Immature natural killer cell (primary cell): ENCODE measurements at places on chromosomes 6 and 20. TPM values are rescaled to one million over a fixed set of nuclear protein-coding genes. Genes with fewer than 3 reads are reported as not detected.
A peak's percentile ranks its signal among the peaks of the same experiment; 100 is the strongest.

DNA sequence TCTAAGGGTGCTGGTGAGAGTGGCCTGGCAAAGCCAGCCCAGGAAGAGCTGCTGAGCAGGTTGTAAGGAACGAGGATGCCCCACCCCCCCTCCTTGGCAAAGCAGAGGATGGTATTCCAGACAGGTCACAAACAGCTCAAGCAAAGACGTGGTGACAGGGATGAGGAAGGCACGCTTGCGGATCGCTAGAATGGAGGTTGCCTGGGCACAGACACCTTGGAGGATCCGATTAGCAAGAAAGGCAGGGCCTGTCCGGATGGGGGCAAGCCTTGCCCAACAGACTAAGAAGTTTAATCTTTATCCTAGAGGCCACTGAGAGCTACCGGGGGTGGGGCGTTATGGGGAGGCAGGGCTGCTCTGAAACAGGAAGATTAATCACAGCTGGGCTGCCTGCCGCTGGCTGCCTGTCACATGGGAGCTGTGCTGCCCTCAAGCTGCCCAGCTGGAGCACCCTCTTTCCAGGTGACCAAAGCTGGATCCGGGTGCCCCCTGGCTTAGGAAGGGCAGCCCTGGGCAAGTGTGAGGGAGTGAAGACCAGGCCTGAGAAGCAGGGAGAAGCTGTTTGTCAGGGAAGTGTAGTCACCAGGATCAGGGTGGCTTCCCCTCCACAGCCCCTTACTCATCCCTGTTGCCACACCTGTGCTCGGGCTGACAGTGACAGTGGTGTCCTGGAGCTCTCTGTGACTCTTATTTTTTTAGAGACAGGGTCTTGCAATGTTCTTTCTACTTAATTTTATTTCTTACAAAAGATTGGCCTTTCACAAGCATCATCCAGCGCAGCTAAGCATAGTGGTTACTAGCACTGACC, 9.1 kb upstream of the MAPK13 start:
- peaks cover 94% of the 10 kb centered on the region for H3K4me1 ChIP-seq
- peak; percentile 67 for DNase-seq
- H3K27me3 ChIP-seq = peaks cover 23% of the 10 kb centered on the region
- no peaks in the 10 kb centered on the region for H3K36me3 ChIP-seq
- H3K27ac ChIP-seq = peak overlapping the region; percentile 99
- peak overlapping the region; percentile 88 for H3K4me3 ChIP-seq

GRCh38 chr20:51937779-51938178, 135.5 kb upstream of the SALL4 start:
- peaks cover 2% of the 10 kb centered on the region for H3K27me3 ChIP-seq
- no peak for DNase-seq
- no peaks in the 10 kb centered on the region for H3K4me1 ChIP-seq
- H3K36me3 ChIP-seq = no peaks in the 10 kb centered on the region
- H3K4me3 ChIP-seq = no peak overlapping the region

GRCh38 chr6:107706516-107707115, 117.5 kb downstream of the SCML4 start:
- H3K27me3 ChIP-seq = peaks cover 4% of the 10 kb centered on the region
- peaks cover 37% of the 10 kb centered on the region for H3K36me3 ChIP-seq
- DNase-seq = no peak
- peaks cover 19% of the 10 kb centered on the region for H3K4me1 ChIP-seq
- H3K27ac ChIP-seq = no peak overlapping the region

DNA sequence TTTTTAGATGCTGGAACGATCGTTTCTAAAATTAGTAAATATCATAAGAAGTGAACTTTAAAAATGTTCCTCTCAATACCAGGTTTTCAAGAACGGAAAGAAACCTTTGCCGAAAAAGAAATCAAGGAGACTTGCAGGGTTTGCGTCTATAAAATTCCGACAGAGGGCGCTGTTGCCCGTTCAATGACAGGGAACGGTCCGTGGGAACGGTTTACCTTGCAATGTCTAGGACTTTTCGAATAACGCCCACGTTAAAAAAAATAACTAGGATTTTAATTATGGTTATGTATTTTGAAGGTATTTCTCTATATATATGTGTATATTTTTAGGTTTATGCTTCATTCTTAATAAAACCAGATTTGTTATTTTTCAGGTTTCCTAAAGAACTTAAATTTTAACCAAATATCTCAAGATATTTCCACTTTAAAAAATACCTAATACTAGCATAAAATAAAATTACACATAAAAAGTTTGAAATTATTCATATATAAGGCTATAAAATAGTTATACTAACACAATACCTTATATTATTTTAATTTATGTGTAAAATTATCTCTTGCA, 2.5 kb upstream of the TFAP2B start:
- H3K4me3 ChIP-seq = peak overlapping the region; percentile 87
- peaks cover 3% of the 10 kb centered on the region for H3K4me1 ChIP-seq
- H3K27me3 ChIP-seq = peaks cover 10% of the 10 kb centered on the region
- H3K36me3 ChIP-seq = no peaks in the 10 kb centered on the region
- DNase-seq = peak; percentile 3

DNA sequence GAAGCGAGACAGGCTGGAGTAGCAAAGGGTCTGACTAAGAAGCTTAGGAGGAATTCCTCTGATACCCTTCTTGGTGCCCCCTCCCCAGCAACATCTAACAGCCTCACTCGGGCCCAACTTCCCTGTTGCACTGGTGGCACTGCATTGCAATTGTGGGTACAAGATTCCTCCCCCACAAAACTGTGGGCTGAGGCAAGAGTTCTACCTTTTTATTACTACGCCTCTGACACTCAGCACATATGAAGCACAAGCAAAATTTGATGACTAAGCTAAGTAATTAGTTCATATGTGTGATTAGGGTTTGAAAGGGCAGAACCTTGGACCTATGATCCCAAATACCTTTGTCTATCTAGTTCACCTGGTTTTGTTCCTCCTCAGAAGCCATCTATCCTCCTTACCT, 83.5 kb downstream of the ZHX3 start:
- H3K27me3 ChIP-seq = peaks cover 2% of the 10 kb centered on the region
- peaks cover 8% of the 10 kb centered on the region for H3K4me1 ChIP-seq
- no peak overlapping the region for H3K27ac ChIP-seq
- no peaks in the 10 kb centered on the region for H3K36me3 ChIP-seq

The SMAP1 gene
- 34.0 TPM for polyA plus RNA-seq

GRCh38 chr20:7308163-7308562, 540.7 kb downstream of the BMP2 start:
- H3K27me3 ChIP-seq = peaks cover 4% of the 10 kb centered on the region
- H3K4me1 ChIP-seq = no peaks in the 10 kb centered on the region
- no peak for DNase-seq
- no peak overlapping the region for H3K27ac ChIP-seq

GRCh38 chr6:98974309-98974708, 26.6 kb upstream of the FBXL4 start:
- H3K27me3 ChIP-seq = no peaks in the 10 kb centered on the region
- H3K4me1 ChIP-seq = no peaks in the 10 kb centered on the region
- DNase-seq = no peak
- H3K4me3 ChIP-seq = no peak overlapping the region
- H3K36me3 ChIP-seq = no peaks in the 10 kb centered on the region
- no peak overlapping the region for H3K27ac ChIP-seq

DNA sequence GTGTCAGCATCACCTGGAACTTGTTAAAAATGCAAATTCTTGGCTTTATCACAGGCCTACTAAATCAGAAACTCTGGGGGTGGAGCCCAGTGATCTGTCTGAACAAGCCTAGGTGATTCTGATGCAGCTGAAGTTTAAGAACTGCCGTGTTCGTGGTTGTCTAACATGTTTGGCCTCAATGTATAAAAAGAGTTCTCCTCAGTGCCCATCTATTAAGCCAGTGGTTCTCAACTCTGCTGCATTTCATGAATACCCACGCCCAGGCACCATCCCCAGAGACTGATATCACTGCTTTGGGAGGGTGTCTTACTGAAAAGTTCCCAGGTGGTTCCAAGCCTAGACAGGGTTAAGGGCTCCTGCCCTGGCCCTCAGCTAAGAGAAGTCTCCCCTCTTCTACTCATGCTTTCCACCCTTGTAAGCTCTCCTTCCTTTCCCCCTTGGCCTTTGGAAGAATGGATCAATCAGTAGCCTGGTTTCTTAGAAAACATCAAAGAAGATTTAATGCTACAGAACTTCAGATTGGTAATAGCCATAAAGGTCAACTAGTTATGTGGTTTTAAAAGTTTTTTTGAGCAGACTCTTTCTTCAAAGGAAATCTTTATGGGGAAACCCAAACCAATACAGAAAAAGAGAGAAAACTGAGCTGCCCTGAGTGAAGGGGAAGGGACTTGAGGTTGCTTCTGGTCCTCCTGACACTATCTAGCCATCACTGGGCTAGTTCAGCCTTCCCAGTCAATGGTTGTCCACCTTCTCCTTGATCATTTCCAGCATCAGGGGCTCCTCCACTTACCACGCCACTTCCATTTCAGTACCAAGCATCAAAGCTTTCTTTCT, 38.9 kb upstream of the TNFAIP3 start:
- peak; percentile 32 for DNase-seq
- H3K27me3 ChIP-seq = peaks cover 7% of the 10 kb centered on the region
- peak overlapping the region; percentile 88 for H3K27ac ChIP-seq
- H3K4me3 ChIP-seq = no peak overlapping the region
- H3K4me1 ChIP-seq = peaks cover 49% of the 10 kb centered on the region

DNA sequence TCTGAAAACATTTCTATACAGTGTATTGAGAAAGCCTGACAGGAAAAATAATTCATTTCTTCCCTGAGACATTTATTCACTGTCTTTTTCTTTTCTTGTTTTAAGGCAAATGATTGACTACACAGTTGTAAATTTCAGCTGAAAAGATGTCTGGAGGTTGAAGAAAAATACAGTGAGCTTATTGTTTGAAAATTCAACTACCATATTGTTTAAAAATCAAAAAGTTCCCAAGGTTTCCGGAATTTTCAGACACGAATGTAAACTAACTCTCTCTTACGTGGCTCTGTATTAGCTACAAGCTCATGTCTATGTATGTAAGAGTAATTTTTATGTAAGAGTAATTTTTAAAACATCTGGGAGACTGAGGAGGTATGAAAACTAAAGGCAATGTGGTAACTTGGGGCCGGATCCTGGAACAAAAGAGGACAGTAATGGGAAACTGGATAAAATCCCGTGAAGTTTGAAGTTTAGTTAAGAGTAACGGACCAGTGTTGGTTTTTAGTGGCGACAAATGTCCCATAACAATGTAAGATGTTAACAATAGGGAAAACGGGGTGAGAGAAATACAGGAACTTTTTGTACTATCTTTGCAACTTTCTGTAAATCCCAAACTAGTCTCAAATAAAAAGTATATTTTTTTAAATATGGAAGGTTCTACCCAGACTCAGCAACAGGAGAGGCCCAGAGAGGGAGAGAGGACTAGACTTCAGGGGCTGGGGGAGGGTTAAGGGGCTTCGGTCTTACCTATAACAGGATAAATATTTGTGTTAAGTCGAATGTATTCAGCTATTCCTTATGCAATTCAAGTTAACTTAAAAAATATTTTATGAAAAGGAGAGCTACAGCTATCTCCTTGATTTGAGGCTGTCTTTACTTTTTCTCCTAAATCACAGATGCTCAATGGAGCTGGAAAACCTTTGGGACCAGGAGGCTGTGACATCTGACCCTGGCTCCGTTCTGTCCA, 1.3 kb downstream of the PTGIS start:
- no peak overlapping the region for H3K27ac ChIP-seq
- no peaks in the 10 kb centered on the region for H3K36me3 ChIP-seq
- peaks cover 19% of the 10 kb centered on the region for H3K27me3 ChIP-seq
- no peak overlapping the region for H3K4me3 ChIP-seq
- no peaks in the 10 kb centered on the region for H3K4me1 ChIP-seq

- peaks cover 70% of the 10 kb centered on the region for H3K4me1 ChIP-seq
- no peak overlapping the region for H3K4me3 ChIP-seq
- peaks cover 3% of the 10 kb centered on the region for H3K27me3 ChIP-seq
Observed at GRCh38 chr6:148803979-148804378, 57.1 kb downstream of the UST start.

The TXLNB gene
- 0.08 TPM for polyA plus RNA-seq

DNA sequence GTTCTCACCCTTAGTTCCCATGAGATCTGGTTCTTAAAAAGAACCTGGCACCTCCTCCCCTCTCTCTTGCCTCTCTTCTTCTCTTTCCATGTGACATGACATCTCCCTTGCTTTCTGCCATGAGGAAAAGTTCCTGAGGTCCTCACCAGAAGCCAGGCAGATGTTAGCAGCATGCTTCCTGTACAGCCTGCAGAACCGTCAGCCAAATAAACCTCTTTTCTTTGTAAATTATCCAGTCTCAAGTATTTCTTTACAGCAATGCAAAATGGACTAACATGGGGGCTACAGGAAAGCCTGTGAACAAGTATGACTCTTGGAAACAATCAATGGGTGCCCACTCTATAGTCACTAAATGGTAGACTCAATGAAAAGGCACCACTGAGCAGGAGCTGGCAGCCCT, 34.5 kb downstream of the ADTRP start:
- H3K4me1 ChIP-seq = no peaks in the 10 kb centered on the region
- H3K4me3 ChIP-seq = no peak overlapping the region
- DNase-seq = no peak
- H3K27ac ChIP-seq = no peak overlapping the region
- H3K27me3 ChIP-seq = peaks cover 4% of the 10 kb centered on the region
- no peaks in the 10 kb centered on the region for H3K36me3 ChIP-seq
